ENCODE measurements at places on chromosomes 5 and 9.

DNA sequence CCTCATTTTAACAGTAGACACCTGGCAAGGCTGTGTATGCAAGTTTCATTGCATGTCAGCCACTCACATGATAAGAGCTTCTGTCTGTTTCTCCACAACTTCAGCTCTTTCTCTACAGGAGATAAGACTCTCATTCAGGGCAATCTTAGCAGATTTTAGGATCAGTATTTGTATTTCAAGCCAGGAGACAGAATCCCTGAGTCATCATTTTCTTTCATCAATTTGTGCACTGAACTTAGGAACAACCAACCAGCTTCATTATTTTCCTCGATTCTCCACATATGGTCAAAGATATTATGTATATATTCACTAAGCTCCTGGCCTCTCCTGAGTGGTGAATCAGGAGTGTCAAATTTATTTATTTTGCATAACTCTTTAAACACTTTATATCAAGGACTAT lies 181.8 kb upstream of the CCNH start:
- DNase-seq, result no peak

- DNase-seq, result no peak
Measured at GRCh38 chr5:22352493-22352892, 500.7 kb downstream of the CDH12 start.

- DNase-seq, result no peak
Measured at GRCh38 chr5:178861627-178862026, 1.9 kb downstream of the ZNF354B start.

- DNase-seq, result peak; percentile 18
Measured at GRCh38 chr5:54443270-54443669, 12.2 kb upstream of the HSPB3 start.

GRCh38 chr5:170273968-170274710 lies 23.4 kb downstream of the LCP2 start:
- DNase-seq, result peak; percentile 31

Data from endothelial cell (in vitro differentiated cells).